SJSA1 (cell line): ENCODE measurements at places on chromosomes 6 and 20. TPM values are rescaled to one million over a fixed set of nuclear protein-coding genes. Genes with fewer than 3 reads are reported as not detected.

DNAH8 gene
- total RNA-seq, result not detected in 2 replicates

PTPRT gene
- not detected in 2 replicates for total RNA-seq

AGER gene
- 0.76 TPM in 1 of 2 replicates, not detected in the other for total RNA-seq

SERAC1 gene
- 3.5 and 8.5 TPM in 2 replicates for total RNA-seq

LY6G6D gene
- total RNA-seq, result not detected in 2 replicates

RAET1G gene
- 0.16 and 0.68 TPM in 2 replicates for total RNA-seq

- DNase-seq, result no peak
These were observed 245.7 kb downstream of the RNF144B start for GRCh38 chr6:18632670-18633410.

- DNase-seq, result no peak
These were observed 507.8 kb downstream of the CD83 start for GRCh38 chr6:14625173-14625895.

DNA sequence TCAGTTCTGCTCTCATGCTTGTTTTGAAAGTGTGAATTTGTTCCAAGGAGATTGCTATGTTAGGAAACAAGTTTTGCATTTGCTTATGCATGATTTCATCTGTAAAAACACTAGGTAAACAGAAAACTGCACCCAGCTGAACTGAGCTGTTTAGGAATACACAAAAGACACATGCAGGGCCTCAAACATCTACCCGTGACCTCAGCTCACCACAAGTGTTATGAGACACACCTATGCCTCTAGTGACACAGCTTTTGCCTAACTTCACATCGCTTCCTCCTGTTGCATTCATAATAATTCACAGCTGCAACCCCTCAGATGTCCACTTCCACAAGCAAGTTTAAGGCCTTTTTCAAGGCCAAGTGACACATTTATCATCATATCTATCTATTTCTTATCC lies 98.0 kb upstream of the SLC24A3 start:
- DNase-seq, result no peak

GRCh38 chr20:37395410-37395797 lies 49.5 kb downstream of the SRC start:
- no peak for DNase-seq

DNA sequence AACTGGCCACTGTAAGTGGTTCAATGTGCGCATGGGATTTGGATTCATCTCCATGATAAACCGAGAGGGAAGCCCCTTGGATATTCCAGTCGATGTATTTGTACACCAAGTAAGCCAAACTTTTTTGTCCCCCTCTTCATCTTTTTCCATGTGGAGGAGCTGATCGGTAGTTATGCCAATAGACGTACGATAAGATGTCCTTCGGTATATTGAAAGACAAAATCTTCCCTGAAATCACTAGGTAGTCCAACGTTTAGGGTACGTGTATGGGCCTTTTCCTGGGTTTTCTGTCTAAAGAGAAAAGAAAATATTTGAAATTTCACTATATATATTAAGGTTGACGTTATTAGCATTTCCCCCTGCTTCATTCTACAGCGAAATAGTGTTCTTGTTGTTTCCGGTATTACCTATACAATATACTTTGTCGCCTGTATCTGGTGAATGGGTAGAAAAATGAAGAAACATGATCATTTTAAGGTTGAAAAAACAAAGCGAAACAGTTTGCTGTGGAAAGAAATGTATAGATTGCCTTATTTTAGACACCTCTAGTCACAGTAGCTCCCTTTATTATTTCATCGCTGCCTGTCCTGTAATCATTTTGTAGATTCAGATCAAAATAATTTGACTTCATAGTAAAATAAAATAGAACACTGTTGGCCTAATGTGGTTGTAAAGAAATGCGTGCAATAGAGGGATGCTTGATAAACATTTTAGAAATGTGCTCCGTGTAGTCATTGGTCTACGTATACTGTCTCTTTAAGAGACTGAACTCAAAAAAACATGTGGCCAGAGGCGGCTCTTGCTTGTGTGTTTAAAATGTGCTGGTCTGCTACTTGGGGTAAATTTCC lies 1.5 kb downstream of the LIN28B start:
- DNase-seq, result no peak

DNA sequence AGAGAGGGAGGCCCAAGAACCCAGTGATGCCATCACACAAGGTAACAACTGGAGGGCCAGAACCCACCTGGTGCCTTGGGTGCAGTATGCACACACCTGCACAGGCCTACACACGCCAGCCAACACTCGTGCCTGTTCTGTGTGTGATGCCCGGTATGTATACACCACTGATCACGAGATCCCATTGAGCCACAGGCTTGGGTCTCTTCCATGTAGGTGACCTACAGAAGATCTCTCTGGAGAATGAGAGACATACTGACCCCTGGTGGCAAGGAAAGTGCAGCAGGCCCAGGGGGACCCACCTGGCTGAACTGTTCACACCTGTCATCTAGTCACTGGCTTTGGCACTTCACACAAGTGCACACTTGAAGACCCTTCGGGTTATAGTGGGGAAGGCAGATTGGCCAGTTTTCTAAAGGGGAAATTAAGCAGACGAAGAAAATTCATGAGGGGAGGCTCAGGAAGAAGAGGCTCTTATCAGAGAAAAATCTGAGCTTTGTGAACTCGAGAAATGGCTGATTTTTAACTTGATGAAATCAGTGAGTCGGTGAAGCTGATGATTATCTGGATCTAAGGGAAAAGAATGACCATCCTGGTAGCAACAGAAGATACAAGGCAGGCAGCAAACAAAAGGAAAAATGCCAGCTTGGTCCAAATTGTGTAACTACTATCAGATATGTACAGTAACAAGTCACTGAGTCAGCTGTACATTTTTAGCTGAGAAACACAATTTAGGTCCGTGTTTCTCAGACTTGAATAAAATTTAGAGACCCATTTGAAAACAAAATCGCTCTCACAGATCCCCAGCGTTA lies 69.1 kb upstream of the PBOV1 start:
- DNase-seq, result no peak

GRCh38 chr6:164142322-164142721 lies 727.8 kb downstream of the QKI start:
- DNase-seq, result no peak

- no peak for DNase-seq
These were observed 205.1 kb upstream of the SMLR1 start for GRCh38 chr6:130622142-130622541.

DNA sequence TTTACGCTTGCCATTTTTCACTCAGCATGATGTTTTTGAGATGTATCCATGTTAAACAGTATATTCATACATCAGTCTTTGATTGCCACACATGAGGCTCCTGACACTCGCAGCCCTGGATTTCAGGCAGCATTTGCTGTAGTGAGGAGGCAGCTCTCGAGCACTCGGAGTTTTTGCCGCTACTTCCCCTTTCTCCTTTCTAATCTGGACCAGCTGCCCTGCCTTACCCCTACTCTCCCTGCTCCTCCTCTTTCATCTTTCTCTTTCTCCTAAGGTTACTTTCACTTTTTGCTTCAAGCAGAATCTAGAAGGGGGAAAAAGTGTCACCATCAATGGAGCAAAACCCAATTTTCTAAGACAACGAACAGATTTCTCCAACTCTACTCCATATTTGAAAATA lies 5.9 kb upstream of the CST3 start:
- DNase-seq, result no peak

DNA sequence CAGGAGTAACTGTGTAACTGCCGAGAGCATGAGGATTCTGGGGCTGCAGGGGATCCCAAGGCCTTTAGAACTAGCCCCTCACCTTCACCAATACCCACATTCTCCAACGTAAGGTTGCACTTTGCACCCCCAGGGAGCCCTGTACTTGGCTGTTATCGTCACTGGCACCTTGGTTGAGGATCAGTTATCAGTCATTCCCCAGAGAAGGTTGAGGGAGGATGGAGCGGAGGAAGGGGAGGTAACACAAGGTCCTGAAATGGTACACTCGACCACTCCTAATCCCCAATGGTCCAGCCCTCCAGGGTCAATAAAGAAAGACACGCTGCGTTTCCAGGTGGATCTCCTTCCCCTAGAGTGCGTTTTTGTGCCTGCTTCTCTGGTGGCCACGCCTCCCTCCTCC lies 1.1 kb upstream of the SPDEF start:
- DNase-seq, result no peak

GRCh38 chr6:14453712-14454472 lies 336.3 kb downstream of the CD83 start:
- no peak for DNase-seq

DNA sequence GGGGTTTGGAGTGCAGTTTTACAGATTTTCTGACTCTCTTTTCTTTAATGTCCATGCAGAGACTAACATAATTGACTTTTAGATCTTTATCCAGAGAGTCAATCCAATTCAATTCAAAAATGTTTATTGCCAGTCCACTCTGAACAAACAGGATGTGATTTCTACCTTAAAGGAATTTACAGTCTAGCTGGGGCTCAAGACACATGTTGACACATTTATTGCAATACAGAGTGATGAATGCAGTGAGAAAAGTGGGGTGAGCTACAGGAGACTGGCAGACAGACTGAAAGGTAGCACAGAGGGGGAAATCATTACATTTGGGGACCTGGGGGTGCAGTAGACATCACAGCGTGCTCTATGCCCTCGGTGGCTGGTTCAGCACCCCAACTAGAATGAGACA lies 193.9 kb downstream of the SLC24A3 start:
- DNase-seq, result no peak
